ENCODE measurements at places on chromosomes 4 and X.

GRCh38 chr4:72340803-72341431, 228.1 kb downstream of the ADAMTS3 start:
- DNase-seq, result no peak

DNA sequence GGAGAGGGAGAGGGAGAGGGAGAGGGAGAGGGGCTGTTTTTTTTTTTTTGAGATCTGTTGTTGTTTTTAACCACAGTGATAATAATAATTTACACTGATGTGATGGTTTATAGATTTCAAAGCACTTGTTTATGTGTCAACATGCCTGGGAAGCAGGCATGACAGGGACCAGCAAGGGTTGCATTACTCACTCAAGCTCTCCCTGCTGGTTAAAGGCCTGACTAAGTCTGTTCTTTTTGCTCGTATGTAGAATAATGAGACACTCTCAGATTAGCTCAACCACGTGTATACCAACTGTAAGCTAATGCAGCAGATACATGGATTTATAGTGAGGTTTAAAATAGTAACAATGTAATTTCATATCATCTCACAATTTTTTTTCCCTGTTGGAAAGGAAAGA, 134.6 kb upstream of the BOD1L1 start:
- DNase-seq, result no peak

DNA sequence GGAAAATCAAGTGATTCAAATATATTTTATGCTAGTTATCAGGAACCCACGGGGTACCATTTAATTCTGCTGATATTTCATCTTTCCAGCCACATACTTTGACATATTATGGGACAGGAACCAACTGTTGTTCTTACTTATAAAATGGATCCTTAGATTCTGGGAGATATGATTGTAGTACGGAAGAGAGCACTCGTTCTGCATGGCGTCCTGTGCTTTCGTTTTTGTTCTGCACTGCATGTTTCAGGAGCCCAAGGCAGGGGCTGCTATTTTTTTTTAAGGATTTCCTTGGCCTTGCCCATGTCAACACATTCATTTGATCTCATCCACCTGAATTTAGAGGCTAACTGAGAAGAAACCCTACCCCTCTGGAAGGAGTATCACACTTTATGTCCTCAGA, 245.5 kb upstream of the TLL1 start:
- DNase-seq, result no peak

DNA sequence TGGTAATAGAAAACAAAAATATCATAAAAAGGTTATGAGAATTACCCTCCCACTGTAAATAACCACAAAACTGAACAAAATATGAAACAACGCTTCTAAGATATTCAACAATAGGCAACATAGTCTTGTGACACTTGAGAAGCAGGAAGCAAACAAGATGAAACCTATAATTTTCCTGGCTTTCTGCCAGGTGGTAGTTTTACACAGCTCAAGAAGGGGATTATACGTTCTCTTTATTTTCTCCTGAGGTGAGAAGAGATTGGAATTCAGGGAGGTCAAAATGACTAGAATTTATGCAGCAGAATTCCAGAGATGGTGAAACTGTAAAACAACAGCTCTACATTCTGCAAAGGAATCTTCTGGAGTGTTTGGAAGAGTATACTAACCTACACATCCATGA, 186.0 kb downstream of the HHIP start:
- no peak for DNase-seq
